Nucleus accumbens (tissue), 56 donors: ENCODE measurements at places on chromosomes 5 and 9.

- no peak for DNase-seq
These were observed 136.8 kb downstream of the CFAP90 start for GRCh38 chr5:7714119-7714518.

DNA sequence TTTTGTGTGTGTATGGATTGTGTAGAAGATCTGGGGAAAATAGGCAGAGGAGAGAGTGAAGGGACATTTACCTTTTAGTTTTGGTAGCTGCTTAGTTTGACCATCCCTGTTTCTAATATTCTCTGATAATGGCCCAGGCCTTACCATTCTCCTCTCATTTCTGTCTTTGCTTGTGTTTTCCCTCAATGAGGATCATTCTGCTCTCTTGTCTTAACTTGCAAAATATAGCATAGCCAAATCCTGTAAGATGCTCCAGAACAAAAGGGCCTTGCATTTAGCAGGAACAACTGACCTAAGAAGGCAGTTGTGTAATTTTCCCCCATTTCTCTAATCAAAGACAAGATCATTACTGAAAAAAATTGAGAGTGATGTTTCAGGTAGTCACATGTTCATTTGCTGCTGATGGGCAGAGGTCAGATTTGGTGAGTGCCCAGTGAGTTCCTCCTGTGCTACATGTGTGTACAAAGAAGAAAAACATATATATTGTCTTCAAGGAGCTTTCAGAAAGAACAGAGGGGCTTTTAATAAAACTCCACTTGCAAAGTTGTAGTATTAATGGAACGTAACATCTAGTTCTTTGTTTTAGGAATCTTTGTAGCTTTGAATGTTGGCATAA lies 139.5 kb downstream of the KDM4C start:
- DNase-seq, result no peak

GRCh38 chr5:134131578-134132350 lies 17.3 kb downstream of the TCF7 start:
- DNase-seq, result no peak

DNA sequence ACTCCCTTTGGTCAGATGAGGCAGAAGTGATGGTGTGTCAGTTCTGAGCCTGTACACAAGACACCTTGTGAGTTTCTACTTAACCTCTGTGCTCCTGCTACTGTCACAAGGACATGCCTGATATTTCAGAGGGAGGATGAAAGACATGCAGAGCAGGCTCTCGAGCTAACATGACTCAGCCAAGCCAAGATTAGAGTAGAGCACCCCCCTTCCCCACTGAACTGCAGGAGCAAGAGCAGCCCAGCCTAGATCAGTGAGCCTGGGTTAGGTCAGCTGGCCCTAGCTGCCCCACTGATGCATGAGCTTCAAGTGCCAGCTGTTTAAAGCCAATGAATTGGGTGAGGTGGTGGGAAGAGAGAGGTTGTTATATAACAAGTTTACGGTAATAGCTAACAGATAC lies 36.7 kb downstream of the BRINP1 start:
- no peak for DNase-seq

DNA sequence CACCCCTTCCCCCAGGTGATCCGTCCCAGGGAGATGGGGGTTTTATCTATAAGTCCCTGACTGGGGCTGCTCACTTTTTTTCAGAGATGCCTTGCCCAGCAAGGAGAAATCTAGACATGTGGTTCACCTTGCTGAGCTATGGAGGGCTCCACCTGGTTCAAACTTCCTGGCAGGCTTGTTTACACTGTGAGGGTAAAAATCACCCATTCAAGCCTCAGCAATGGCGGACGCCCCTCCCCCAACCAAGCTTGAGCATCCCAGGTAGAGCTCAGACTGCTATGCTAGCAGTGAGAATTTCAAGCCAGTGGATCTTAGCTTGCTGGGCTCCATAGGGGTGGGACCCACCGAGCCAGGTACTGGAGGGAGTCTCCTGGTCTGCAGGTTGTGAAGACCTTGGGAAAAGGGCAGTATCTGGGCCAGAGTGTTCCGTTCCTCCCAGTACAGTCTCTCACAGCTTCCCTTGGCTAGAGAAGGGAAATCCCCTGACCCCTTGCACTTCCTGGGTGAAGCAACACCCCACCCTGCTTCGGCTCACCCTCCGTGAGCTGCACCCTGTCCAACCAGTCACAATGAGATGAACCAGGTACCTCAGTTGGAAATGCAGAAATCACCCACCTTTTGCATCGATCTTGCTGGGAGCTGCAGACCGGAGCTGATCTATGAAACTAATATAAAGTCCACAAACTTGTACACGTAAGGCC lies 231.7 kb downstream of the CTNND2 start:
- no peak for DNase-seq

DNA sequence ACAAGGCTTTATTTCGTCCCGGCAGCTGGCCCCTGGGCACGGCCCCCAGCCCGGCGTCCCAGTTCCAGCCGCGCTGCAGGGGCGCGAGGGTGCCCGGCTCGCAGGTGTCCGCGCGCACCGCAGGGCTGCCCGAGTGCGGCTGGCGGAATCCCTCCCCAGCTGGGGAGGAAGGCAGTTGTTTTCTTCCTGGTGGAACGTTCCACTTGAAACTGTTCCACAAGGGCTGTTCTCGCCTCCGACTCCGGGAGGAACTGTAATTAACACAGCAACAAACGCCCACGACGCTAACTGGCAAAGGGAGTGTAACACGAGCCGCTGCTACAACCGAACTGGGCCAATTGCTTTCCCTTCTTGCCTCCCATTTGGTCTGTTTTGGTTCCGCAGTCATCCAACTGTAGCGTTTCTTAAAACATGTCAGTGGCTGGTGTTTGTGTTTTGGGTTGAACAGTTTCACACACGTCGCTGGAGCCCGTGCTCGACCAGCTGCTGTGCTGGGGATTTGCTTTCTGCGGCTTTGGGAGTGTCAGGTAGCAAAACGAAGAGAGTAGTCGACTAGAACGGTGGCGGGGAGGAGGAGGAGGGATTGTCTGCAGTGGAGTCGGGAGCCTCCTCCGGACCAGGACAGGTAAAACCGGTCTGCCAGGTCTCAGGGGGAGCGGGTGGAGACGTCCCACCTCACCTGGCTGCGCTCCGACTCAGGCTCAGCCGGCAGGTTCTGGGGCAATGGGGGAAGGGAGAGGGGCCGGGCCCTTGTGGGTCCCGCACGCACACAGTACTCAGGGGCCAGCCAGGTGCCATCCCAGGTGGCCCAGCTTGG lies 131.6 kb upstream of the NIPBL start:
- DNase-seq, result peak; percentile 24
